ENCODE measurements at places on chromosomes 1 and 21. TPM values are rescaled to one million over a fixed set of nuclear protein-coding genes. Genes with fewer than 3 reads are reported as not detected.

CACNA1E gene
- polyA plus RNA-seq: 0.98 TPM

UMODL1 gene
- not detected for polyA plus RNA-seq

DUSP12 gene
- 33.9 TPM for polyA plus RNA-seq

HSPB7 gene
- polyA plus RNA-seq: 0.19 TPM

HSD3B2 gene
- polyA plus RNA-seq: not detected

FAM163A gene
- 0.28 TPM for polyA plus RNA-seq

NR0B2 gene
- polyA plus RNA-seq: not detected

LYPD8 gene
- polyA plus RNA-seq: not detected

- H3K36me3 ChIP-seq: no peaks in the 10 kb centered on the region
- H3K4me3 ChIP-seq: no peak overlapping the region
- H3K4me1 ChIP-seq: no peaks in the 10 kb centered on the region
- H3K27me3 ChIP-seq: no peaks in the 10 kb centered on the region
Measured at GRCh38 chr1:192878249-192878648, 69.4 kb downstream of the RGS2 start.

GRCh38 chr1:180950321-180950720 is 37.6 kb downstream of the KIAA1614 start:
- H3K36me3 ChIP-seq: no peaks in the 10 kb centered on the region
- no peak overlapping the region for H3K27ac ChIP-seq
- H3K4me3 ChIP-seq: no peak overlapping the region
- H3K27me3 ChIP-seq: no peaks in the 10 kb centered on the region
- DNase-seq: no peak
- H3K4me1 ChIP-seq: no peaks in the 10 kb centered on the region

DNA sequence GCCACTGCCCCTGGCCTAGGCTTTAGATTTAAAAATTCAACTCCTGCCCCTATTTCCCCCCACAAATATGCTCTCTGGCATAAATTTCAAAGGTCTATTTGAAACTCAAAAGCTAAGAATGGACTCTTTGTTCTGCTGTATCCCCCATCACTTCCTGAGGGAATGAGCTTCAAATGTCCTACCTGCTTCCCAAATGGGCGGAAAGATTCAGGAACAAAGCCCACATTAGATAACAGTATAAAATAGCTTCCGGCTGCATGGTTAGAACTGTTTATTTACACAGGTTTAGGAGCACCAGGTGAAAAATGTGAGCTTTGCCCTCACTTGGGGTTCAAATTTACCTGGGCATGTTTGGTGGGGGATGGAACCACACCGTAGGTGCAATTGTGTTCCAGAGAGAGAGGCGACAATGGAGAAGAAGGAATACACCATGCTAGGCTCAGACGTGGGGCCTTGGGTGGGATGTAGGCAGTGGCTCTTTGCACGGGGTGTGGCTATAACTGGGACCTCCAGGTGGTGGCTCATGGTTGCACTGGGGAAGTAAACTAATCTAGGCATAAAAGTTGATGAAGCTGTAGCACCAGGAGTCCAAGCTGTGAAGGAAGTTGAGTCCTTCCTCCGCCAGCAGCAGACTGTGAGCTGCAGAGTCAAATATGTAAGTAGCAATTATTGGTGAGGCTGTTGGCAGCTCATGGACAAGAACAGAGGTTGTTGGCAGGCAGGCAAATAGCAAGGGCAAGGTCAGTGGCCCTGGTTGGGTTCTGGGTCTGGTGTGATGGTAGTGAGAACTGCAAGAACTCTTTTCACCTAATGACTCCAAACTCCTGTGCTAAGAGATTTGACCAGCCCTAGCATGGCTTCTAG is 41.5 kb upstream of the SRSF10 start:
- H3K36me3 ChIP-seq: no peaks in the 10 kb centered on the region
- no peak overlapping the region for H3K4me3 ChIP-seq
- DNase-seq: no peak
- H3K4me1 ChIP-seq: peaks cover 2% of the 10 kb centered on the region

DNA sequence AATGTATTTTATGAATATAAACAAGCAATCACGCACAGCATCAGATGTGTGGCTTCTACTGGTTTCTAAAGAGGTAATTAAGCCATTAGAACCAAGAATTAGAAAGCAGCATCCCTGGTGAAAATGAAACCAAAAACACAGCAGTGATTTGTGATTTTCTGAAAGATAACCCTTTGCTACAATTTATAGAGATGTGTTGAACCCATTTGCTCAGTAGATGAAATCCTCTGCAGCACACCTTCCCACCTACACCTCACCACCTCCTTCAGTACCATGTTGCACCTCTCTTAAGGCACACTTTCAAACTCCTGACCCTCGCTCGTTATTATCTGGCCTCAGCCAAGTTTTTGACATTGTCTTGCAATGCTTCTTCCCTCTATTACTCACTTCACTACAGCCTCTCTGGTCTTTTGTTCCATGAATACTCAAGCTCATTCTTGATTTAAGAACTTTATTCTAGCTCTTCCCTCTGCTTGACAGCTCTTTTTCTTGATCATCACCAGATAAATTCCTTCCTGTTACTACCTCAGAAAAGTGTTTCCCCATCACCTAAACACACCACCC is 38.6 kb downstream of the NSL1 start:
- DNase-seq: no peak
- no peak overlapping the region for H3K27ac ChIP-seq
- H3K4me3 ChIP-seq: no peak overlapping the region

DNA sequence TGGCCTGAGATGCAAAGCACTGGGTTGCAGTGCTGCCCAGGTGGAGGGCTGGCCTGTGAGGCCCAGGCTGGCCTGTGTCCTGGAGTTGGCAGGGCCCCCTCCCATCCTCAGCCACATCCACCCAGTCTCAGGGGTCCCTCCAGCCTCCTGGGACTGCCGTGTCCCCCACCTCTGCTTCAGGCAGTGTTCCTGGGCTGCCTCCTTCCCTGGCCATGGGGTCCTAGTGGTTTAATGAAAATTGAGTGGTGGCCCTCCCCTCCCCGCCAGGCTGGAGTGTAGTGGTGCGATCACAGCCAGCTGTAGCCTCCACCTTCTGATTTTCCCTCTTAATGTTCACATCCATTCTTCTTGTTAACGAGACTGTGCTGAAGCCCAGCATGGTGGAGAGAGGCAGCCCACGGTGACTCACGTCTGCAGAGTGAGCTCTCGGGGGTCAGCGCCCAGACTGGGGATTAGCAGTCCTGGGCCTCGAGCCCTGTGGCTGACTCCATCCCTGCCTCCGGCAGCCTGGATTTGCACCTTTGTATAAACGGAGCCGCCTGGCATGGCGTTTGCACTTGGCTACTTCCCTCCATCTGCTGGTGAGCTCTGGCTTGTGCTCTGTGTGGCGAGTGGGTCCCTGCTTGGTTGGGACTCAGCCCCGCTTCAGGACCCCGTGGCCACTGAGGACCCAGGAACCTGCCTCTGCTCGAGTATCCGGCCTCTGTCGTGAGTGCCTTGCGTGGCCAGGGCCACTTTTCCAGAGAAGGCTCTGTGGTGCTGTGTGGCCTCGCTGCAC is 6.9 kb downstream of the MIB2 start:
- no peaks in the 10 kb centered on the region for H3K36me3 ChIP-seq
- DNase-seq: no peak
- no peak overlapping the region for H3K27ac ChIP-seq
- H3K27me3 ChIP-seq: no peaks in the 10 kb centered on the region
- H3K4me1 ChIP-seq: no peaks in the 10 kb centered on the region

DNA sequence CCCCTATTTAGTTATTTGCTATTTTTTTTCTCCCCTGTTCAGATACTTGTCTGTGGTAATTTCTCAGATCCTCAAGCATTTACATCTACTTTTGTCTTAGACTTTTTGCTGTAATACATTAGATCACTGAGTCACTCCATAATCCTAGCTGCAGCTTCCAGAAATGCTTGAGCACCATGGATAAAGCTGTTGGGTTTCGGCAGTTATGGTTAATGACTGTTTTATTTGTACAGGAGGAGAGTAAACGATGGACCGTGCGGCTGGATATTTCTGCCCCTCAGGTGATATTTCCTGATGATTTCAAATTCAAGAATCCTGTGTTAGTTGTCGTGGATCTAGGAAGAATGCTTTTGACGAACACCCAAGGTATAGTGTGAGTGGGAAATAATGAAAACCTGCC is 42.9 kb downstream of the VPS13D start:
- H3K27ac ChIP-seq: no peak overlapping the region
- H3K27me3 ChIP-seq: no peaks in the 10 kb centered on the region
- no peak overlapping the region for H3K4me3 ChIP-seq

- no peaks in the 10 kb centered on the region for H3K4me1 ChIP-seq
- DNase-seq: no peak
- H3K36me3 ChIP-seq: no peaks in the 10 kb centered on the region
- H3K27ac ChIP-seq: no peak overlapping the region
Measured at GRCh38 chr1:179231923-179232322, 2.4 kb upstream of the ABL2 start.

DNA sequence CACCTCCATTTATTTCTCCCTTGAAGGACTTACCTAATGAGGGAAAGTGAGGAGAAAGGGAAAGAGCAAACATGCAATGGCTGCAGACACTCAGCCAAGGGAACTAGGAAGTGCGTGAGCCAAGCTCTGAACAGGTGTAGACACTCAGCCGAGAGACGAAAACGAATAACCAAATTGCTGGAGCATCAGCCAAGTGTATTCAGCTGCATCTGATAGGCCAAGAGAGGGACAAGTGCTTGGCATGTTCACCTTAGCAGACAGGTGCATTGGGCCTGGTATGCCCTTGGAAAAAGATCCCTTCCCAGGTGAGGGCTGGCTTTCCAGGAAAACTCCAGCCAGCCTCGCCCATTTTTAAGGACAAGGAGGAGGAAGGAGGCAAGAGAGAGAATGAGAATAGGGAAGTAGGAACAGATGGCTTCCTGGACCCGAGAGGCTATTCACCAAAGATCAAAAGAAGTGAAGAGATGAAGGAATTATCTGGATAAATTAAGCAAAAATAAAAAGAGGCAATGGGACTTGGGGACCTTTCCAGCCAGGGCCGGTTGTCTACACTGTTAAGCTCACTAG is 184.7 kb downstream of the TOMM20 start:
- no peak overlapping the region for H3K4me3 ChIP-seq
- no peaks in the 10 kb centered on the region for H3K36me3 ChIP-seq
- H3K27me3 ChIP-seq: no peaks in the 10 kb centered on the region
- H3K4me1 ChIP-seq: peaks cover 4% of the 10 kb centered on the region
- no peak overlapping the region for H3K27ac ChIP-seq

- no peaks in the 10 kb centered on the region for H3K27me3 ChIP-seq
- no peak overlapping the region for H3K4me3 ChIP-seq
- peaks cover 10% of the 10 kb centered on the region for H3K36me3 ChIP-seq
- peaks cover 18% of the 10 kb centered on the region for H3K4me1 ChIP-seq
Measured at GRCh38 chr1:94906382-94906781, 20.5 kb downstream of the CNN3 start.

GRCh38 chr1:229068270-229068987 is 202.5 kb upstream of the RAB4A start:
- H3K36me3 ChIP-seq: no peaks in the 10 kb centered on the region
- no peak overlapping the region for H3K27ac ChIP-seq
- no peak overlapping the region for H3K4me3 ChIP-seq
- DNase-seq: no peak
- H3K27me3 ChIP-seq: no peaks in the 10 kb centered on the region

DNA sequence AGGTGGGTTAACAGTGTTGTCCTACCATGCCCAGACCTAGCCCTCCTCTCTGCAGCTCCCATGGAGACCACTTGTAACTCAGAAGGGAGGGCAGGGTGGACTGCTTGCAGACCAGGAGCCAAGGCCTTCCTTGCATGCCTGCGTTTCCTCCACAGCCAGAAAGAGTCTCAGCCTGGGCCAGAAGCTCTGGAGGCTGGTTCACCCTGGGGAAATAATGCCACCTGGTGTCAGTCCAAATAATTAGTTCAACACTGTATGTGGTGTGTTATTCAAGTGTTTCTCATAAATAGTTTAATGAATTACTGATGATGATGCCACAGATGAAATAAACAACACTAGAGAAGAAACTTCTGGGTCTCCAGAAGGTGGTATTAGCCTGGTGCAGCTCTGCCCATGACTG is 16.9 kb upstream of the VANGL1 start:
- no peak for DNase-seq
- H3K36me3 ChIP-seq: no peaks in the 10 kb centered on the region
- H3K27me3 ChIP-seq: no peaks in the 10 kb centered on the region
- H3K27ac ChIP-seq: no peak overlapping the region

- no peak overlapping the region for H3K4me3 ChIP-seq
- no peak for DNase-seq
- H3K27me3 ChIP-seq: no peaks in the 10 kb centered on the region
- no peak overlapping the region for H3K27ac ChIP-seq
- H3K36me3 ChIP-seq: no peaks in the 10 kb centered on the region
Measured at GRCh38 chr1:180620581-180620980, 11.2 kb upstream of the XPR1 start.

GRCh38 chr1:48916130-48917069 is 139.7 kb upstream of the BEND5 start:
- H3K4me3 ChIP-seq: no peak overlapping the region
- H3K27ac ChIP-seq: no peak overlapping the region
- H3K36me3 ChIP-seq: no peaks in the 10 kb centered on the region
- peak; percentile 54 for DNase-seq
- no peaks in the 10 kb centered on the region for H3K4me1 ChIP-seq

DNA sequence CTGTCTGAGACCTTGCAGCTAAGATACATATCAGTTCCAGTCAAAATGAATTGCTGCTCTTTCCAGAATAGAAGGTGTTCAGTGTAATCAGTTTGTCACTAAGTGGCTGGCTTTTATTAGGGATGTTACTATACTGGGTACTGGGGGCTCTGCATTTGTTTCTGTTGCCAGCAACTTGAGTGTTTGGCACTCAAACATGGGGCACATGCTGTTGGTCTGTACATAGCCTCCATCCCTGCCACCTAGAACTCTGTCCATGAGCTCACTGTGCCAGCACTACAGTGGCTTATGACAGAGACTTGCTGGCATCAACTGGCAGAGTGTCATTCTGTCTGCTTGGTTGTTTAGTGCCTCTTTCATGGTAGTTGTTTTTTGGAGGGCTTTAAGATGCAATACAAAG is 45.1 kb downstream of the RGSL1 start:
- no peaks in the 10 kb centered on the region for H3K36me3 ChIP-seq
- no peaks in the 10 kb centered on the region for H3K27me3 ChIP-seq
- H3K4me3 ChIP-seq: no peak overlapping the region

- peak overlapping the region; percentile 11 for H3K4me3 ChIP-seq
- H3K27ac ChIP-seq: no peak overlapping the region
- peaks cover 29% of the 10 kb centered on the region for H3K27me3 ChIP-seq
Measured at GRCh38 chr1:1040004-1040991, 20.4 kb downstream of the AGRN start.

- H3K27ac ChIP-seq: no peak overlapping the region
- no peaks in the 10 kb centered on the region for H3K27me3 ChIP-seq
- H3K36me3 ChIP-seq: no peaks in the 10 kb centered on the region
- no peak overlapping the region for H3K4me3 ChIP-seq
Measured at GRCh38 chr1:11178021-11179015, 10.8 kb upstream of the ANGPTL7 start.

GRCh38 chr1:100624886-100625610 is 87.1 kb downstream of the GPR88 start:
- H3K27ac ChIP-seq: no peak overlapping the region
- no peak overlapping the region for H3K4me3 ChIP-seq
- H3K27me3 ChIP-seq: no peaks in the 10 kb centered on the region
- DNase-seq: no peak
- H3K36me3 ChIP-seq: no peaks in the 10 kb centered on the region
- no peaks in the 10 kb centered on the region for H3K4me1 ChIP-seq

All from H1 (cell line).